Calu3 (cell line): ENCODE measurements at places on chromosomes 4 and X. TPM values are rescaled to one million over a fixed set of nuclear protein-coding genes. Genes with fewer than 3 reads are reported as not detected.

The FATE1 gene
- total RNA-seq = not detected in 2 replicates

The GYPB gene
- total RNA-seq = not detected in 2 replicates

The COL25A1 gene
- total RNA-seq = not detected in 2 replicates

The CTAG2 gene
- not detected in 2 replicates for total RNA-seq

DNA sequence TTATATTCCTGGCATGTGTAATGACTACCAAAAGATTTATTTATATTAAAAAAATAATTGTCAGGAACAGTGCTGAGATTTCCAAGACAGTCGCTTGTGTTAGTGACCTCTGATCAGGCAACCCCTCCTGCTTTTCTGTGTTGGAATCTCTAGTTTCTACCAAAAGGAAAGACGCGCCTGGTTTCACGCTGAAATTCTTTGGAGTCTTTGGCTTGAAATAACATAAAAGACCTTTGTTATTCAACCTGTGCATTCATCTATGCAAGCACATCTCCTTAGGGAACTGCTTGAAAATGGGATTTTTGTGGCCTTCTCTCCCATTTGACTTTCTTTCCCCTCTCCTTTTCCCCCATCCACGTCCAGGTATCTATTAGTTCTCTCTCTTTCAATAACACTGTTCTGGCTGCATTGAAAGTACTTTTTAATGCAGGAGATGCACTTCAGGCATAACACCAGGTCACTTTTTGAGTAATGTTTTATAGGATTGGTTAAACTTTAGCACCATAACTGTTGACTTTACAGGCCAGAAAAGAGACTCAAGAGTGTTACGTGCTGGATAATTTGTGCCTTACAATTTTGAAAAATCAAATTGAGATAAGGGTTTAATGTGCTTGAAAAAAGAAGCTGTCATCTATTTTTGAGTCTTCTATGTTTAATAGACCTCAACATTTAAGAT, 172.7 kb downstream of the GPAT3 start:
- DNase-seq = no peak

DNA sequence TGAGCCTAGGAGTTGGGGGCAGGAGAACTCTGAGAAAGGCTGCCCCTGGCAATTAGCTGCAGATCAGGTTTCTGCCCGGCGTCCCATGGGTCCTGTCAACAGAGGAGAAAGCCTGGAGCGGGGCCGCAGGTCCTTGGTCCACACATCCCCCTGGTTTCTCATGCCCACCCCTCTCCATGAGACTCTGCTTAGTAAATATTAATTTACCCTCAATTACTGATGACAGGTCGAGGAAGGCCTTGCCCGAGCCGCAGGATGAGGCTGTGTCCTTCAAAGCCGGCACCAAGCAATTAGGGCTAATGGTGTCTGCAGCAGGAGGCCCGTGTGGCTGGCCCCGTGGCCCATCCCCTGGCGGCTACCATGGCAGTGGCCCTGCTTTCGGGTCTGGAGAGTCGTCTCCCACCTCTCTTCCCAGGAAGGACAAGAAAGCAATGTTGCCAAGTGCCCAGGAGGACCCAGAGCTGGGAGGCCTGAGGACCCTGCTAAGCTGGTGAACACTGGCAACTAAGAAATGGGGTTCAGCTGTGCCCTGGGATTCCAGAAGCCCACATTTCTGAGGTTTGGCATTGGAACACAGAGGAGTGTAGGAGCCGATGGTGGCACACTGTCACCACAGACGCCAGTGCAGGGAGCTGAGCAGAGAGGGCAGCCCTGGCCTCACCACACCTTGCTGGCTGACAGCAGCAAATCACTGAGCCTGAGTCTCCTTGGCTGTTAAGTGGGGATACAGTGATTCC, 114.6 kb downstream of the CPZ start:
- DNase-seq = no peak

DNA sequence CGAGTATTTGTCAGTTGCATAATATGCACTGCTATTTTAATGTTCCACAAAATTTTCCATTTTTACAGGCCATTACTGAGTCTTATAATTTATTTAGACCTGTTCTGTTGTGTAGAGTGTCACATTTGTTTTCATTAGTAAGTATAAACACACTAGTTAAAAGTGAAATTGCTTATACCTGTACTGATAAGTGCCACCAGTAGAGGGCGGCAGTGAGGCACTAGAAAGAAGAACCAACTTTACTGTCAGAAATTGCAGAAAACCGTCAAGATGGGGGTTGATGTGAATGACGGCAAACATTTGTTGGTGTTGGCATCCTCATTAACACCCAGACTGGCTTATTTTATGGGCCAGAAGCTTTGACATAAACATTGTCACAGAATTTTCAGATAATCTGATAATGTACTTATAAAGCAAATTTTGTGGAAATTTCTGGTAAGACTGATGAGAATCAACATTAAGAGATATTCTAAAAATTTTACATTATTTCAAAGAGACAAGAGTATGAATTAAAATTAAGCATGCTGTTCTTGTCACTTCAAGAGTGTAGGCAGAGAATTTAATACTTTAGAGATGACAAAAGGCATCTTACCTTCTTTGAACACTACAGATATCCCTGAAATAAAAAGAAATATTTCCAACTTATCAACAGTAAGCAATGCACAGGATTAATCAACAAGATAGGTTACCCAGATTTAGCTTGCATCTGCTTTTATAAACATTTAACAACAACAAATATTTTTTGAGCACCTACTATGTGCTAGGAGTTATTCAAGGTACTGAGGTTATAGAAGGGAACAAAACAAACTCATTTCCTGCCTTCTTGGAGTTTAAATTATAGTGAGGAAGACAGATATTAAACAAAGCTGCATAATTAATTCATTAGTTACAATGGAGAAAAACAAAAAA, 24.9 kb downstream of the ALPK1 start:
- DNase-seq = peak; percentile 57

DNA sequence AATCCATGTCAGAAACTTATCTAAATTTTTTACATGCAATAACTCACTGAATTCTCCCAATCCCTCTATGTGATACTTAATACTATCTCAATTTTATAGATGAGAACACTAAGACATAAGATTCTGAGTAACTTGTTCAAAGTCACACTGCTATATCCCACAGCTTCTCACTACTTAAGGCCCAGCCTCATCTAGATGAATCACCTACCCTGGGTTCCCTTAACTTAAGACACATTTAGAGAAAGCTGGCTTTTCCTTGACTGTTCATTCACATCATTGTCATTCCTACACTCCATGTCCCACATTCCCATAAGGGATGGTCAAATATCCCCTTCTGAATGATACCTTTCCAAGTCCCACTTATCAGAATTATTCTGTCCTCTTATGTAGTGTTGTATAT, 21.0 kb downstream of the TNIP3 start:
- DNase-seq = no peak

DNA sequence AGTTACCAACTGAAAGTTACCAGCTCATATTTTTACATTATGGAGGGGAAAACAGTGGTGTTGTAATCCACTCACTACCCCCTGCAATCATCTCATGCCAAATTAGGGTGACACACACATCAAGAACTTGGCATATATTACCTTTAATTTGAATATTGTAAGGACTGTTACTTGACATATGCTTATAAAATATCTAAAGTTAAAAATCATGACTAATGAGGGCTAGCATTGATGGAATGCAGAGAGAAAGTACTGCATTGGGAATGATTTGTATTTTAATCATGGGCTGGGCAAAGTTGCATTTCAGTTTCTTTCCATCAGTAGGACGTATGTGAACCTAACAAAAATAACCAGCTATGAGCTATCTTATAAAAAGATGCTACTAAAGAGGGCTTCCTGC, 517.5 kb upstream of the GRIA3 start:
- DNase-seq = no peak
